Stimulated activated CD4-positive, alpha-beta T cell treated with anti-CD3 and anti-CD28 coated beads, Interleukin-1b, Interleukin-23, amount 100 ng/mL, for 24 hours (primary cell): ENCODE measurements at places on chromosomes 1 and 21.

GRCh38 chr1:89525169-89525855 is 683 bp downstream of the LRRC8B start:
- no peak for DNase-seq

DNA sequence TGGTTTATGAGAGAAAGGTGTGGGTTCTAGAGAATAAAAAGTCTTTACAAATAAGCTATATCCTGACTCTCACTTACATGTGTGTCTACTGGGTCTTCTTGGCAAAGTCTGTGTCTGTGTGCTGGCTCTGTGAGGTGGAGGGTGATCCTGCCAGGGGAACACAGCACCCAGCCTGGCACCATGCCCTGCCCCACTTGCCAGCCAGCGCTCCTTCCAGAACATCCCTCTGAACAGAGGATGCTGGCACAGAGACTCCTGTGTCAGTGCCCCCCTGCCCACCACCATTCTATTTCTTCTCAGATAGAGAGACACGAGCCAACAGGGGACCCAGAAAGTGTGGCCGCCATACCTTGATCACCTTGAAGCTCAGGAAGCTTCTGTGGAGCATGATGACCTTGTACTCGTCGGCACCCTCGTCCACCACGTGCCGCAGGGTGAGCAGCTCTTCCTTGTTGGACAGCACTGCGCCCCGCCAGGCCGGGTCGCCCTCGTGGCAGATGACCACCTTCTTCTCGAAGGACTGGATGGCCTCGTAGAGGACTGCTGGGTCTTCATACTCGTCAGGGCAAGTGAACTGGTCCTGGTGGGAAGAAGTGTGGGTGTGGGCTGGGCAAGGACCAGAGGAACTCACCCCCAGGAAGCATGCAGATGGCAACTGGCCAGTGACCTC is 49.7 kb downstream of the NTPCR start:
- DNase-seq = no peak

GRCh38 chr1:236120721-236121153 is 21.6 kb upstream of the GPR137B start:
- no peak for DNase-seq

- DNase-seq = no peak
These were observed 10.7 kb downstream of the CDC7 start for GRCh38 chr1:91511386-91511785.

GRCh38 chr1:93604411-93604810 is 77.2 kb downstream of the BCAR3 start:
- no peak for DNase-seq

- no peak for DNase-seq
These were observed 297.0 kb downstream of the GPATCH2 start for GRCh38 chr1:217333939-217334338.

- DNase-seq = no peak
These were observed 75.2 kb downstream of the GLIS1 start for GRCh38 chr1:53663529-53664300.

- DNase-seq = no peak
These were observed 1.2 kb downstream of the S100A10 start for GRCh38 chr1:151992303-151993083.

DNA sequence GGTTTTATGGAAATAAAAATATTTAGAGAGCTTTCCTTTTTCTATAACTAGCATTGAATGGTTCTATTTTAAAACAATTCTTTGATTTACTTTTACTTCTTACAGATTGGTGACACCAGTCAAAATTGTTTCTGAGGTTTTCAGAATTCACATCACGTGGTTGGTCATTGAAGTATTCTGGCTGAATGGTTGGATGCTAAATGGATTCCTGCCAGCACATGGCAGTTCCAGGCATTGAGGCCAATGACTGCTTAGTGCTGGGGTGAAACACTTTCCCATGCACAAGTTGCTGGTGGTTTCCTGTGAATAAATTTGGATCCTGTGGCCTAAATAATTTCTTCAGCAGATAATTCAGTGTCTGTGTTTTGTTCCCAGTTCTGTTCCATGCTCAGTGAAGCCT is 20.6 kb downstream of the NCAM2 start:
- DNase-seq = no peak

GRCh38 chr1:111193712-111194480 is 6.5 kb downstream of the DENND2D start:
- no peak for DNase-seq

DNA sequence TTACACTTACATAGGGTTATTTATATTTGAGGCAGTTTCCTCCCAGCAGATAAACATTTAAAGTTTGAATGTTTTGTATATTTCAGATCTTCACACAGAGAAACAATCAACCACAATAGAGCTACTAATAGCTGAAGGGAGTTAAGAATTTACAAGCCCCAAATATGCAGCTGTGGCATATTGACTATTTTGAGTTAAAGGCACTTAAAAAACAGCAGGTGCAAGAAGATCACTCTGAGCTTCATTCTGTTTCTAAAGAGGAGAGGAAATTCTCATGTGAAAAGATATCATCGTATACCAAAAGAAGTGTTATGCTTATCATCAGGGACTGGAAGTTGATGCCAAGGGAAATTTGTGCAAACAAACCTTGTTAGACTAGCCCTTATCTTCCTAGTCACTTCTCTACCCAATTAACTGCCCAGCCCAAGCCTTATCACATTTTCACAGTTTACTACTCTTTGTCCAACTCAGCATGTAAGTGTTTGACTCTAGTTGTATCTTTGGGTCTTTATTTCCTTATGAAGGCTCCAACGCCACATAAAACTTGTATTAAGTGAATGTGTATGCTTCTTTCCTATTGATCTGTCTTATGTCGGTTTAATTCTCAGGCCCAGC is 66.3 kb upstream of the COG2 start:
- DNase-seq = no peak

- no peak for DNase-seq
These were observed 32.2 kb downstream of the SNX27 start for GRCh38 chr1:151644001-151644400.

GRCh38 chr21:42321845-42322244 is 6.6 kb upstream of the TFF3 start:
- DNase-seq = no peak

DNA sequence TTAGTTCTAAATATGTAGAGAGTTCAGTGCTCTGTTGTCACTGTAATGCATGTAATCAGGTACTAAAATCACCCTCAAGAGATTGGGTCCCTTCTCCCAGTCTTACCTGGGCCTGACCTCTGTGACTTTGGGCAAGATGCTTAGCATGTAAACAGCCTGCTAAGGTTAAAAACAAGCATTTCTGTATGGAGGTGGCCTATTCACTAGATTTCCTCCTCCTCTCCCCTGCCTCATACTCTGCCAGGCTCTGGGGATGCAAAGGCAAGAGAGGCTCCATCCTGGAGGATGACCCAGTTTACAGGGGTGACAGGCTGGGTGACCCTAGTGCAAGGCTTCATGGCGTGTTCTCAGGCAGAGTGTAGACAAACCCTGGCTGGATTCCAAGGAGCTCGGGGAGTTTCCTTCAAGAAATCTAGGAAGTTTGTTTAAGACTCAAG is 28.8 kb downstream of the VANGL2 start:
- no peak for DNase-seq

- no peak for DNase-seq
These were observed 48.3 kb downstream of the SLC66A1 start for GRCh38 chr1:19360432-19360831.

- no peak for DNase-seq
These were observed 7.6 kb upstream of the EIF4G3 start for GRCh38 chr1:21184276-21184675.

- DNase-seq = no peak
These were observed 63.1 kb downstream of the PLPPR4 start for GRCh38 chr1:99327357-99327756.

DNA sequence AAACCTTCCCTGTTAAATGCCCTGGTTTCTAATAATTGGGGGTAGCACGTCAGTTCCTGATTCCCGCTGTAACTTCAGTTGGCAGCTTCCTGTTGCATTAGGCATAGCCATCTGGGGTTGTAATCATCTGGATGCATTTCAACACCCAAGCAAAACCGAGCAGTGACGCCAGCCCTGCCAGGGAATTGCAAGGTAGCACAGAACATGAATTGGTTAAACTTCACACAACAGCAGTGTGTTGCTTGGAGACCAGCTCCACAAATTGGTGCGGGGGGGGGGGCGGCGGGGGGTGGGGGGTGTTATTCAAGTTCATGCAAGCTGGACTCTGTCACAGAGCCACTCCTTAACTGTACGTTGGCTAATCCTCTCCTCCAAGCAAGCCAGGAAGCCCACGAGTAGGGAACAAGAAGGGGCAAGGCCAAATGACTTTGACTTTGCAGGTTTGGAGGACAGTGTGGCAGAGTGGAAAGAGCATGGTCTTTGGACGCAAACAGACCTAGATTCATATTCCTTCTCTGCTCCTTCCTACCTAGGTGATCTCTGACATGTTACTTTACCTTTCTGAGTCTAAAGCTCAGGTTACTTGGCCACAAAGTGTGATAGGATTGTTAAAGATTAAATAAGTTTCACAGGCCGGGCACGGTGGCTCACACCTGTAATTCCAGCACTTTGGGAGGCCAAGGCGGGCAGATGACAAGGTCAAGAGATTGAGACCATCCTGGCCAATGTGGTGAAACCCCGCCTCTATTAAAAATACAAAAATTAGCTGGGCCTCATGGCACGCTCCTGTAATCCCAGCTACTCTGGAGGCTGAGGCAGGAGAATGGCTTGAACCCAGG is 4.7 kb downstream of the LAX1 start:
- no peak for DNase-seq

- no peak for DNase-seq
These were observed 317.6 kb downstream of the DPYD start for GRCh38 chr1:97603218-97603617.

DNA sequence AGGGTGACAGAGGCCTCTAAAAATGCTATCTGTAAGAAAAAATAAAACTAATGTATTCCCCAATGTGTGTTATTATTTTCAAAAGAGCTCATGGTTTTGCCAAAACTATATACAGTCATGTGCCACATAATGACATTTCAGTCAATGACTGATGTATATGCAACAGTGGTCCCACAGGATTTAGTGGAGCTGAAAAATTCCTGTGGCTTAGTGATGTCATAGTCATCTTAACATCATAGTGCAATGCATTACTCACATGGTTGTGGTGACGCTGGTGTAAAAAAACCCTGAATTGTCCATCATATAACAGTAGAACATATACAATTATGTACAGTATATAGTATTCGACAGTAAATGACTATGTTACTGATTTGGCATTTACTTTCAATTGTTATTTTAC is 172.4 kb downstream of the CACNA1E start:
- no peak for DNase-seq

DNA sequence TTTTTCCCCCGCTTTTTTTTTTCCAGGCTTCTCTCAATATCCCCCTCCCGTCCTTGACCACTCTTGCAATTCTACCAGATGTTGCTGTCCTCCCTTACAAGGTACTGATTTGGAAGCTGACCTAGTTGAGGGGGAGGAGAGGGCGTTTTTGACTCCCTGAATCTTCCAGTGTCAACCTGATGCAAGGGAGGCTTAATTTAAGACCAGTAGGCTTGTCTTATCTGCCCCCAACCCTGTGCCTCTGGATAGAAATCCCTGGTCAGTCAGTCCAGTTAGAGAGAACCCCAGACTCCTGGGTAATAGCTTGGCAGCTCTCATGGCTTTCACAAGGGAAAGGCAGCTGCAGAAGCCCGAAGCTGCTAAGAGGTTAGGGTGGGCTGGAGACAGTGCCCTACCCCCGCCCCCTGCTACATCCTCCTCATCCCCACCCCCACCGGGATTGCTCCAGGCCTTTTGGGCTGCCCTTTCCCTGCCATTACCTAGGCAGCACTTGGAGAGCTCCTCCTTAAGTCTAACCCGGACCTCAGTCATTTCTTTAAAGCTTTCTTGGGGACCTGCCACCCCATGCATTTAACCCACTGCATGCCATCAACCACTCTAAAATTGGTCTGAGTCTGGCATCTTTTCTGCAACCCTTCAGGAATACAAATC is 3.6 kb downstream of the ACKR1 start:
- DNase-seq = no peak

- DNase-seq = no peak
These were observed 63.4 kb downstream of the OPTC start for GRCh38 chr1:203557390-203557789.

- no peak for DNase-seq
These were observed 92.5 kb downstream of the RIPK4 start for GRCh38 chr21:41674402-41674801.

GRCh38 chr21:43275421-43276211 is 106.8 kb downstream of the CRYAA start:
- DNase-seq = no peak

DNA sequence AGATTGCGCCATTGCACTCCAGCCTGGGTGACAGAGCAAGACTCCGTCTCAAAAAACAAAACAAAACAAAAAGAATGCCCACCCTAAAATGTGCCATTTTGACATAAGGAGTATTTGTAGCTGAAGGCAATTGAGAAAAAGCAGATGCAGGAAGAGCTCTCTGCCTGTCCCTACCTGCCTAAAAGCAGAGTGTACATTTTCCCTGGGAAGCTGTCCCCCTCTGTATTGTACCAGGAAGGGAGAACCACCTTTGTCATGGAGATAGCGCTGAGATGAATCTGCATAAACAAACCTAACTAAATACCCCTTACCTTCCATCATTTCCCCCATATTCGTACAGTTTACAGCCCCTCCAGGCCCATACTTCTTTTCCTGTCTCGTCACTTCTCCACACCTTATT is 94.4 kb upstream of the SLC45A1 start:
- no peak for DNase-seq

- DNase-seq = no peak
These were observed 62.7 kb downstream of the ITPKB start for GRCh38 chr1:226676381-226676780.

DNA sequence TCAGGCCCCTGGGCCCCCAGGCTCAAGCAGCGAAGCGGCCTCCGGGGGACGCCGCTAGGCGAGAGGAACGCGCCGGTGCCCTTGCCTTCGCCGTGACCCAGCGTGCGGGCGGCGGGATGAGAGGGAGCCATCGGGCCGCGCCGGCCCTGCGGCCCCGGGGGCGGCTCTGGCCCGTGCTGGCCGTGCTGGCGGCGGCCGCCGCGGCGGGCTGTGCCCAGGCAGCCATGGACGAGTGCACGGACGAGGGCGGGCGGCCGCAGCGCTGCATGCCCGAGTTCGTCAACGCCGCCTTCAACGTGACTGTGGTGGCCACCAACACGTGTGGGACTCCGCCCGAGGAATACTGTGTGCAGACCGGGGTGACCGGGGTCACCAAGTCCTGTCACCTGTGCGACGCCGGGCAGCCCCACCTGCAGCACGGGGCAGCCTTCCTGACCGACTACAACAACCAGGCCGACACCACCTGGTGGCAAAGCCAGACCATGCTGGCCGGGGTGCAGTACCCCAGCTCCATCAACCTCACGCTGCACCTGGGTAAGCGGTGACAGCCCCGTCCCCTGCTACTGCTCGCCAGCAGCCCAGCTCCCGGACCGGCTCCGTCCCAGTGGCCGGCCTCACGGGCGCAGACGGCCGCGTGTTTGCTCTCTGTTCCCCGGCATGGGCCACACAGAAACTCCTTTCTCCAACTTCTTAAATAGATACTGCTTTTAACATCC is 539 bp downstream of the LAMC1 start:
- no peak for DNase-seq

GRCh38 chr1:245091818-245092637 is 62.8 kb upstream of the KIF26B start:
- DNase-seq = no peak
